B cell (primary cell): ENCODE measurements at places on chromosomes 6 and 20. TPM values are rescaled to one million over a fixed set of nuclear protein-coding genes. Genes with fewer than 3 reads are reported as not detected.

The FNDC1 gene
- total RNA-seq: not detected in 2 replicates

The VGLL2 gene
- not detected in 2 replicates for total RNA-seq

DNA sequence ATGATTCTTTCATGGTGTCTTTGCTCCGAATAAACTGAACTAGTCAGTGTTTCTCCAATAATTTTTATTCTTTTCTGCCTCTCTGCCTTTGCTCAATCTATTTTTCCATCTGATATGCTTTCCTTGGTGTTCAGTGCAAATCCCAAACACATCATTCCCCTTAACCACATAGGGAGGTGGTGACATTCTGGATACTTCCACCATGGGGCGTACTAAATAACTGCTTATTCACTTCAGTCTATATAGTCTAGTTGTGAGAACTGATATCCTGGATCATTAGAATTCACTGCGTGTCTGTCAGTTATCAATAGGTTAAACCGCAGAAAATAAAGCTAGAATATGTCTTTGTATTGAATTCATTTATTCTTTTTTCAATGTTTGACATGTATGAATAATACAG, 83.1 kb downstream of the KCNQ5 start:
- no peak for DNase-seq

- peak; percentile 14 for DNase-seq
Observed at GRCh38 chr6:7974938-7975763, 64.6 kb upstream of the TXNDC5 start.

DNA sequence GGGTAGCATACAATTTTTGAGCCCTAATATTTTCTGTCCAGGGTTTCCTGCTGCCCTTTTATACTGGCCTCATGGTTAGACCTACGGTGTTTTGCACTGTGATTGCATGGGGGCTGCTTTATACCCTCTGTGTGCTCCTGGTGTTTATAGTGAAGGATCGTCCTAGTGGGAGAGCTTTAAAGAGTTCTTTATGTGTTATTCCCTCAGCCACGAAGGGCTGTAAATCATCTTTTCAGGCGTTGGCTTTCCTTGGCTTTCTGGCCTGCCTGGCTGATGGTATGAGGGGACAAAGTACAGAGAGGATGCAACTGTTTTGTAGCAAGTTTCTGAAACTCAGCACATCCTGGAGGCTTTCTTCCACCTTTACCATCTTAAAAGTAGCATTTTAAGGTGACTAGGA, 464.3 kb downstream of the EPM2A start:
- no peak for DNase-seq

DNA sequence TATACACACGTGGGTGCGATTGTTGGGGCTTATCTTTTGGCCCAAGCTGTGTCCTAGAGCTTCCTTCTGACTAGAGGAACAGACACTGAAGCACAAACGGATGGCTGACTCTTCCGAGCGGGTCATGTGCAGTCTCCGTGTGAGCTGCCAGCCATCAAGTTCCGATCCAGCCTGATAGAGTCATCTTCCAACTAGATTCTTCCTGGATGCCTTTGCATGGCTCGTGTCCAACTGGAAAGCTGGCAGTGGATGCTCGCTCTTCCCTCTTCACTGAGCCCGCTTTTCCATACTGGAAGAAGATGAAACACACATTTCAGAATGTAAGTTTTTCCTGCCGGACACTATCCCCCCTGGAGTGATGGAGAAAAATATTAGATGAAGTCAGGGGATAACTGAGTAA, 148.1 kb downstream of the SCML4 start:
- no peak for DNase-seq

DNA sequence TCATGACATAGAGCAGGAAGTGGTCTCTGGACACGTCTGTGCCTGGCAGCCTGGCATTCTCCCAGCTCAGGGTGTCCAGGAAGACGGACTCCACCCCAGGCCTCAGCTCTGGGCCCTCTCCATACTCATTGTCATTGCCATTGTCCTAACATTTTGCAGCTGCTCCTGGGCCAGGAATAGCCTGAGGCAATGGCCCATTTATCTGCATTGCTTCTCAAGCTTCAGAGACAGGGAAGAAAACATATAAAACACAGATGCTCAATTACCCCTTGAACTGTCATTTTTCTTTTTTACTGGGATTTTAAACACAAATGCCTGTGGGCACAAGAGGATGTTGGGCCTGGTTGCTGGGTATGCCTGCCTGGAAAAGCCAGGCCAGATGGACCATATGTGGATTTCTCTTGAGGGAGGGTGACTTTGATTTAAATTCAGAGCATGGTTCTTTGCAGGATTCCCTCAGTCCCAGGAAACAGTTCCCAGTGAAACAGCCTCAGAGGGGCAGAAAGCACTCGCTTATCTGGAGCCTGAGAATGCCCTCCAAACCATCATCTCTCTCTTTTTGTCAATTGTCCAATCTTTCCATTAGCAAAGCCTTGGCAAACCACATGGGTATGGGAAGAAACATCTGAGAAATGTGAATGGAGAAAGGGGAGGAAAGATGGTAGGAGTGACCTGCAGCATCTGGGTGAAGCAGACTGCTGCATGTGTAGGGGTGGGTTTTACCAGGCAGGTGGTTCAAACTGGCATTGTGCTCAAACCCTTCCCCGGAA, 17.9 kb downstream of the LAMP5 start:
- DNase-seq: no peak

GRCh38 chr6:113684382-113684901, 172.7 kb upstream of the MARCKS start:
- peak; percentile 15 for DNase-seq

DNA sequence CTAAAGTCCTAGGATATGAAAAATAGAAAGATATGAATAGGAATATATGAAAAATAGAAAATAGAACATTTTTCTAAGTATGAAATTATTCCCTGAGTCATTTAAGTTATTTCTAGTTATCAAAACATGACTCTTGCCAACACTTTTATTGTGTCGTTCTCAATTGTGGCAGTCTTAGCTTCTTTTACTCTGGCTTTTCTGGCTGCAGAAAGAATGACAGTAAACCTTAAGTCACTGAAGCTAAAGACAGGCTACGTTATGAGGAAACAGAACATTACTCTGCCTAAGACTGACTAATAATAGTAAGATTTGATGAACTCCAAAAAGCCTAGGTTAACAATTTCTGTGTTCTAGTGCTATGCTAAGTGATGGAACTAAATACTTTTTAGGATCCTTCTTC, 74.6 kb downstream of the AIG1 start:
- DNase-seq: no peak

- DNase-seq: no peak
Observed at GRCh38 chr20:43584448-43585136, 6.1 kb upstream of the IFT52 start.
